ENCODE measurements at places on chromosomes 6 and 20.

- H3K4me3 ChIP-seq, result no peak overlapping the region
- no peaks in the 10 kb centered on the region for H3K27me3 ChIP-seq
- H3K36me3 ChIP-seq, result no peaks in the 10 kb centered on the region
- H3K27ac ChIP-seq, result no peak overlapping the region
These were observed 6.2 kb upstream of the DEFB132 start for GRCh38 chr20:251354-251753.

- H3K4me3 ChIP-seq, result no peak overlapping the region
- DNase-seq, result no peak
- H3K27me3 ChIP-seq, result no peaks in the 10 kb centered on the region
- H3K36me3 ChIP-seq, result no peaks in the 10 kb centered on the region
- H3K27ac ChIP-seq, result peak overlapping the region; percentile 88
These were observed 61.7 kb upstream of the SGK1 start for GRCh38 chr6:134379599-134379998.

DNA sequence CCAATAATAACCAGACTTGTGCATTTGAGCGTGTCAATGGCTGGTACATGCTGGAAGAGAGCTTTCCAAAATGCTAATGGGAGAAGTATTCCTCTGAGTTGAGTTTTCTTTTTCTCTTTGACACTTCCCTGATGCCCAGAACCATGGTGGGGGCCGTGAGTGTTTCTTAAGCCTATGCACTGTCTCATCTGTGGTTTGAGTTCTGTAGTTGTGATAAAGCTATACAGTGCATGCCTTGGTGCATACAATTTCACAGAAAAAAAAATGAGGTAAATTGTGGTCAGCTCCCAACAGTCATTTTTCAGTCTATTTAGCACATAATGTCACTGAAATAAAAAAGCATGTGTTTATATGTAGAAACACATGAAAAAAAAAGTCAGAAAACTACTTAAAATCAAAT, 204.8 kb downstream of the HDGFL1 start:
- no peak overlapping the region for H3K4me3 ChIP-seq
- no peaks in the 10 kb centered on the region for H3K4me1 ChIP-seq

GRCh38 chr6:75431379-75431778, 62.2 kb downstream of the FILIP1 start:
- H3K27ac ChIP-seq, result no peak overlapping the region
- no peak for DNase-seq
- H3K4me1 ChIP-seq, result peaks cover 2% of the 10 kb centered on the region
- no peak overlapping the region for H3K4me3 ChIP-seq
- peaks cover 11% of the 10 kb centered on the region for H3K27me3 ChIP-seq

DNA sequence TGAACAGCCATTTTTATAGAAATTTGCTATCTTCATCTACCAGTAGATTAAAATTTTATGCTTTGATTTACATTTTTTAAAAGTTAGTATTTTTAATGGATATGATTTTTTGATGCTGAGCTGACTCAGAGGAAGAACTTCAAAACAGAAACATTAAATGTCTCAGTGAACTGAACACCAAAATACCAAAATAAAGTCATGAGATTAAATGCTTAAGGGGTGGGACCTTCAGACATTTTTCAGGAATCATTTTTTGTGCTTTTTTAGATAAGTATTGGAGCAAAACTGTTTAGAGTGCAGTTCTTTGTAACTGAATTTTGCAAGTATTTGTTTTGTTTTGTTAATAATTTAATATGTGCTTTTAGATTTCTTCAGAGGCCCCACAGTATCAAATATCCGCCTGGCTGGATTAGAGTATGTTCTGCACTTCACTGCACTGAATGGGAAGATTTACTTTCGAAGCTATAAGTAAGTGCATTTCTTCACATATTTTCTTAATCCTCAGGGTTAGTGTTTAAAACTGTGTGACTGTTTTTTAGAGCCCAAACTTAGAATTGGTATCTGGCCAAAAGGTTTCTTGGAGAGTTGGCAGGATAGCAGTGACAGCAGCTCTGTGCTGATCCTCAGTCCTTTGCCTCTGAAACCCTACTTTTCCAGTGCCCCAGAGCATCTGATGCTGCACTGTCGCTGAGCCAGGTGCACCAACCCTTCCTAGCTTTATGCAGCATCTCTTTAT, 33.7 kb downstream of the RPF2 start:
- H3K4me1 ChIP-seq, result peaks cover 3% of the 10 kb centered on the region
- no peak overlapping the region for H3K4me3 ChIP-seq
- peaks cover 87% of the 10 kb centered on the region for H3K36me3 ChIP-seq
- no peaks in the 10 kb centered on the region for H3K27me3 ChIP-seq

- no peak for DNase-seq
- peaks cover 22% of the 10 kb centered on the region for H3K4me1 ChIP-seq
- no peak within 1 kb of the TSS for H3K27ac ChIP-seq
These were observed at the start of gene MYMX for GRCh38 chr6:44216677-44217331. Gene MYMX (plus strand): TSS chr6:44216926. CDS start chr6:44217472, 546 bp downstream.

DNA sequence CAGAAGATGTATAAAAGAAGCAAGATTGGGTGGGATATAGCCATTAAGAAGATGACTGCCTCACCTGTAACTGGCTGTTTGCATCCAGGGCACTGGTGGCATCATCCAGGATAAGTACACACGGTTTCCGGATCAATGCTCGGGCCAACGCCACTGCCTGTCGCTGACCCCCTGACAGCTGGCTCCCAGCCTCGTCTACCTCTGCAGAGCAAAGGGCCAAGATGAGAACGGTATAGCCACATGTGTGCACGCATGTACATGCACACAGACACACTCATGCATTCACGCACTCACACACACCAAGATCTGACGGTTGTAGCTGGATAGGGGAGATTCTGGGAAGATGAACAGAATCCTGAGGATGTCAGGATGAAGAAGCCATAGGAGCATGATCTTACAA, 3.2 kb upstream of the PSMB8 start:
- peak; percentile 31 for DNase-seq
- H3K4me3 ChIP-seq, result peak overlapping the region; percentile 98
- H3K36me3 ChIP-seq, result peaks cover 99% of the 10 kb centered on the region
- H3K27me3 ChIP-seq, result no peaks in the 10 kb centered on the region
- peaks cover 75% of the 10 kb centered on the region for H3K4me1 ChIP-seq

DNA sequence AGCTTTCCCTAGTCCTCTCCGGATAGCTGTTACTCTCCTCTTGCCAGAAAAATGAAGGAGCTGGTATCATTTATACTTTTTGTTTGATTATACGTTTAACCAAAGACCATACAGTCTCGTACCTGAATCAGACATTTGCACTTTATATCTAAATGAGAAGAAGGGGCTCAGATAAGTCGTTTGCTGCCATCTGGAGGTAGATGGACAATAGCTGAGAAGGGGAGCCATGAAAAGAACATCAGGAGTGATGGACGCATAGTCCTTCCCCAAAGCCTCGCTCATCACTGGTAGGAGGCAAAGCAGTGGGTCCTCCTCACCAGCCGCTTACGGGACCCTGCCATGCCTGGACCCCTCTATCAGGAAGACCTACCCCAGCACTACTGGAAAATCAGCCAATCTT, 45.4 kb downstream of the RPF2 start:
- no peak overlapping the region for H3K4me3 ChIP-seq
- no peaks in the 10 kb centered on the region for H3K27me3 ChIP-seq
- DNase-seq, result no peak
- peaks cover 58% of the 10 kb centered on the region for H3K36me3 ChIP-seq
- H3K4me1 ChIP-seq, result peaks cover 6% of the 10 kb centered on the region

DNA sequence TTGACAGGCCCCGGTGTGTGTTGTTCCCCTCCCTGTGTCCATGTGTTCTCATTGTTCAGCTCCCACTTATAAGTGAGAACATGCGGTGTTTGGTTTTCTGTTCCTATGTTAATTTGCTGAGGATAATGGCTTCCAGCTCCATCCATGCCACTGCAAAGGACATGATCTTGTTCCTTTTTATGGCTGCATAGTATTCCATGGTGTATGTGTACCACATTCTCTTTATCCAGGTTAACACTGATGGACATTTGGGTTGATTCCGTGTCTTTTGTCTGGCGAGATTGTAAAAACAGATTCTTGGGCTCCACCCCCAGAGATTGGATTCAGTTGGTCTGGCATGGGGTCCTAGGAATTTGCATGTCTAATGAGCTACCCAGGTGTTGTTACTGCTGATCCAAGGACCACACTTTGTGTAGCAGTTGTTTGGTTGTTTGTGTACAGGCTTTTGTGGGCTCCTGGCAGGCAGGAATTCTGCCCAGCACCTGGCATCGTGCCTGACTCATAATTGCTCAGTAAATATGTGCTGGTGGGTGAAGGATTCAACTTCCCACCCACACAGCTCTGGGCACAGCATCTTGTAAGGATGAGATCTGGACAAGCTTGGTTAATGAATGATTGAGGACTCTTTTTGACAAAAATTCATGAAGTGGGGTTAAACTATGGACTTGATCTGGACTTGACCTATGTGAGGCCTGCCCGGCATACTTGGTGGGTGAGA, 5.2 kb downstream of the TOX2 start:
- H3K27ac ChIP-seq, result no peak overlapping the region
- H3K4me3 ChIP-seq, result no peak overlapping the region
- H3K27me3 ChIP-seq, result peaks cover 81% of the 10 kb centered on the region
- H3K4me1 ChIP-seq, result peaks cover 49% of the 10 kb centered on the region

GRCh38 chr20:43843096-43843964, 71.3 kb upstream of the TOX2 start:
- DNase-seq, result peak; percentile 11
- no peak overlapping the region for H3K27ac ChIP-seq
- no peak overlapping the region for H3K4me3 ChIP-seq
- H3K36me3 ChIP-seq, result no peaks in the 10 kb centered on the region
- peaks cover 12% of the 10 kb centered on the region for H3K27me3 ChIP-seq
- H3K4me1 ChIP-seq, result peaks cover 45% of the 10 kb centered on the region

DNA sequence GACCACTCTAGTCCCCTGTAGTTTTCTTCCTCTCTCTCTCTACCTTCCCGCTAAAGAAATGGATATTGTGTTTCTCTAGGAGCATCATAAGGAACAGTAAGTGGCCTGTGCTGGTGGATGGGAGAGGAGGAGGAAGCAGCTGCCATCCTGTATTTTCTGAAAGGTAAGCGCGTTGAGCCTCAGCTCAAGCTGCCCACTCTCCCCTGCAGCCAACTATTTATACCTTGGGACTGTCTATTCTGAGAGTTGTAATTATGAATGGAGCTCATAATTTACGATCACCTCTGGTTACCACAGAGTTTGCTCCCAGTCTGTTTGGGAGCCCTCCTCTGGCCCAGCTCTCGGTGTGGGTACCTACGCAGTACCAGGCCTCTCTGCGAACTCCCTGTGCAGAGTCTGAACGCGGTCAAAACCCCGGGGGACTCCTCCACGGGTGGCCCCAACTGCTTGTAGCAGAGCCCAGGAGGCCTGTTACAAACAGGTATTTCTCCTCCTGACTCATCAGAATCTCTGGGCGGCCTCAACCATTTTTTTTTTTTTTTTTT, 285.4 kb downstream of the SMOC2 start:
- H3K4me1 ChIP-seq, result no peaks in the 10 kb centered on the region
- H3K27ac ChIP-seq, result no peak overlapping the region
- DNase-seq, result no peak
- H3K27me3 ChIP-seq, result no peaks in the 10 kb centered on the region
- H3K4me3 ChIP-seq, result no peak overlapping the region

DNA sequence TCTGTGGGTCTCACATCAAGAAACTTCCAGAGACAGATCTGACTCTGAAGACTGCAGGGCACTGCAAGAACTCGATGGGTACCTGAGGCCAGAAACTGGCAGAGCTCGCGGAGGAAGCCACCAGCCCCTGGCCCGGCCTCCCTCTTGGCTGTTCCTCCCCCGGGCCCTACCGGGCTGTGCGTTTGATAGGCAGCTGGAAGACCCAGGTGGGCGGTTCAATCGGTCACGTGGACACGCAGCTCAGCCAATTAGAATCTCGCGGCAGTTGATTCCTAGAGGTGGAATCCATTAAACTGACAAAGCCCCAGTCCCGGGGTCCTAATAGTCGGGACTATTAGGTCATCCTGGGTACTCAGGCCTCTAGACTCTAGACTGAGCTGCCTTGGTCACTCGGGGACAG, 154.2 kb upstream of the PROKR2 start:
- H3K4me1 ChIP-seq, result no peaks in the 10 kb centered on the region
- no peaks in the 10 kb centered on the region for H3K36me3 ChIP-seq
- no peak overlapping the region for H3K27ac ChIP-seq
- no peak overlapping the region for H3K4me3 ChIP-seq

DNA sequence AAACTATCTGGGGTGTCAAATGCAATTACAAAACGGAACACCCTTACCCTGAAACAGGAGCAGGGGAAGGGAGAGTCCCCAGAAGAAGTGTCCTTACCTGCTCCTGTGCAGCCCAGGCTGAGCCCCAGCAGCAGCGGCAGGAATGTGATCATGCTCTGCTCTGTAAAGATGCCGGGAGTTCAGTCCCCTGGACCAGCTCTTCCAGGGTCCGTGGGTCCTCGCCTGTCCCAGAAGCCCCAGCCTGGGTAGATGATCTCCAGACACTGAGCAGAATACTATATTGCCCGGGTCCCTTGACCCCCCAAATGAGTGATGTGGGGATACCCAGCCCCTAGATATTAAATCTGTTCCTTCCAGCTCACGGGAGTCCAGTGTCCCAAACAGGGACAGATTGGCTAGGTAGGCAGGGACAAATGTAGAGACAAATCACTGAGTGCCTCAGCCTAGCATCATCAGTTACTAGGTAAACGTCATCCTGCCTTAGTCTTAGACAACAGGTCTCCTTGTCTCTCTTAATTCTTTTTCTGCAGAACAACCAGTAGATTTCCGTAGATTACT, at the start of gene HLA-DMB:
HLA-DMB (minus strand) TSS at position 373 of the 558 bp plus-strand sequence; CDS start at position 152, 221 bp downstream.
- no peaks in the 10 kb centered on the region for H3K36me3 ChIP-seq
- peak within 1 kb of the TSS; percentile 80 for H3K4me3 ChIP-seq
- H3K27ac ChIP-seq, result peak within 1 kb of the TSS; percentile 92

DNA sequence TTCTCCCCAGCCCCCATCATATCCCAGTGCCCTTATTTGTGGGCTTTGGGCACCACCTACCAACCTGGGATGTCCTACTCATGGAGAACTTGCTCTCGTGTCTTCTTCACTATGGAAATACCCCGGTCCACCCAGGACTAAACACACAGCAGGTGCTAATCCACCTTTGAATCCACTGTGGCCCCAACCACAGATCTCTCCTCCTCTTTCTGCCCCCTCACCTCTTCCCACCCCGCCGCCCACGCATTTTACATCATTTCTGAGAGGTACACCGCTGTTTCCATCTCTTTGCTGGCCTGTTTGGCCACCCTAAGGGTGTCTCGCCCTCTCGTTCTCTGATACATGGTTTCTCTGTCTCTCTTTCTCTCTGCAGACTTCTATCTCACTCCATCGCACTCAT, 82.5 kb upstream of the CTNNBL1 start:
- H3K27ac ChIP-seq, result no peak overlapping the region
- H3K36me3 ChIP-seq, result no peaks in the 10 kb centered on the region
- H3K4me3 ChIP-seq, result no peak overlapping the region

- no peaks in the 10 kb centered on the region for H3K36me3 ChIP-seq
- H3K4me1 ChIP-seq, result peaks cover 9% of the 10 kb centered on the region
- DNase-seq, result no peak
- no peak overlapping the region for H3K4me3 ChIP-seq
- H3K27ac ChIP-seq, result no peak overlapping the region
- H3K27me3 ChIP-seq, result peaks cover 20% of the 10 kb centered on the region
These were observed 569.7 kb upstream of the CITED2 start for GRCh38 chr6:139944131-139944530.

DNA sequence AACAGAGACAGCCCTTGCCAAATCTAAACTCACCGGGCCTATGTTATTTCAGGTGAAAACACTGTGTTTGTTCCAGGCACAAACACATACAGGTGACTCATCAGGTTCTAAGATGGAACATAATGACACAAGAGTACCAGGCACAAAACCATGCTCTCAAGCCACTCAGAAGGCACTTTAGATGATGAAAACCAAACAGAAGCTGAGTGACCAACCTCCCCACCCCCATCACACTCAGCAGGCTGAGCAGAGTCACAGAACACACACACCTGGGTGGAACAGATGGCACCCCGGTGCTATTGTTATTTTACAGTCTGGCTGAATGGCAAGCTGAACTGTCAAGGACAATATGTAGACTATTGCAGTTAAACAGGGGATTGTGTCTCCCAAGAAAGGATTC, 20.6 kb upstream of the NKX2-2 start:
- no peak overlapping the region for H3K27ac ChIP-seq
- no peak for DNase-seq
- peaks cover 26% of the 10 kb centered on the region for H3K27me3 ChIP-seq
- H3K4me1 ChIP-seq, result peaks cover 2% of the 10 kb centered on the region
- no peaks in the 10 kb centered on the region for H3K36me3 ChIP-seq
- H3K4me3 ChIP-seq, result no peak overlapping the region
